ENCODE measurements at places on chromosomes 3 and 15. TPM values are rescaled to one million over a fixed set of nuclear protein-coding genes. Genes with fewer than 3 reads are reported as not detected.

ZNF774 gene
- total RNA-seq: 1.6 TPM

GRCh38 chr3:30966896-30967295 is 72.4 kb upstream of the GADL1 start:
- H3K4me3 ChIP-seq: no peak overlapping the region
- H3K4me1 ChIP-seq: peaks cover 20% of the 10 kb centered on the region
- no peak overlapping the region for H3K27ac ChIP-seq

GRCh38 chr3:194135516-194135805 is 487 bp upstream of the HES1 start:
- DNase-seq: no peak
- peak overlapping the region; percentile 4 for H3K4me3 ChIP-seq
- peaks cover 56% of the 10 kb centered on the region for H3K4me1 ChIP-seq
- peaks cover 83% of the 10 kb centered on the region for H3K27me3 ChIP-seq
- H3K36me3 ChIP-seq: peaks cover 2% of the 10 kb centered on the region

- no peaks in the 10 kb centered on the region for H3K36me3 ChIP-seq
- no peaks in the 10 kb centered on the region for H3K4me1 ChIP-seq
- DNase-seq: no peak
- no peaks in the 10 kb centered on the region for H3K27me3 ChIP-seq
These were observed 45.9 kb upstream of the ACTC1 start for GRCh38 chr15:34841262-34841725.

- H3K36me3 ChIP-seq: no peaks in the 10 kb centered on the region
- H3K27ac ChIP-seq: no peak overlapping the region
- H3K4me3 ChIP-seq: no peak overlapping the region
- no peaks in the 10 kb centered on the region for H3K27me3 ChIP-seq
- DNase-seq: no peak
These were observed 382.4 kb downstream of the IL5RA start for GRCh38 chr3:2727610-2728318.

- H3K4me3 ChIP-seq: no peak overlapping the region
- no peaks in the 10 kb centered on the region for H3K4me1 ChIP-seq
- H3K27ac ChIP-seq: no peak overlapping the region
These were observed 507.7 kb upstream of the SEMA6D start for GRCh38 chr15:47209591-47209990.

GRCh38 chr3:182568261-182568660 is 225.0 kb upstream of the ATP11B start:
- H3K27me3 ChIP-seq: no peaks in the 10 kb centered on the region
- H3K4me3 ChIP-seq: no peak overlapping the region
- no peak overlapping the region for H3K27ac ChIP-seq
- no peaks in the 10 kb centered on the region for H3K36me3 ChIP-seq
- no peaks in the 10 kb centered on the region for H3K4me1 ChIP-seq
- no peak for DNase-seq

All from activated CD8-positive, alpha-beta memory T cell treated with anti-CD3 and anti-CD28 coated beads, Interleukin-2, amount 10 ng/mL, durations not matched to agents 7 days and 5 days (primary cell).